ENCODE measurements at places on chromosomes 13 and 19. TPM values are rescaled to one million over a fixed set of nuclear protein-coding genes. Genes with fewer than 3 reads are reported as not detected.

SPRED3 gene
- total RNA-seq, result 2.9 TPM

RNF113B gene
- not detected for total RNA-seq

ZNF582 gene
- total RNA-seq, result 2.6 TPM

ZNF235 gene
- total RNA-seq, result 6.5 TPM

KLF1 gene
- total RNA-seq, result not detected

C5AR2 gene
- not detected for total RNA-seq

OR7C1 gene
- total RNA-seq, result not detected

TNNT1 gene
- total RNA-seq, result 20.8 TPM

SMIM44 gene
- total RNA-seq, result not detected

FPR1 gene
- not detected for total RNA-seq

DUS3L gene
- total RNA-seq, result 23.3 TPM

AMER2 gene
- total RNA-seq, result not detected

ZNF737 gene
- total RNA-seq, result 10.1 TPM

GARIN5A gene
- total RNA-seq, result 0.33 TPM

ZNF471 gene
- total RNA-seq, result 5.0 TPM

SLC7A10 gene
- total RNA-seq, result not detected

CEACAM4 gene
- total RNA-seq, result not detected

SIGLEC6 gene
- total RNA-seq, result not detected

TNFSF11 gene
- total RNA-seq, result not detected

ZNF528 gene
- total RNA-seq, result 30.4 TPM

IGSF23 gene
- 0.17 TPM for total RNA-seq

KASH5 gene
- total RNA-seq, result not detected

PROZ gene
- total RNA-seq, result not detected

CPB2 gene
- total RNA-seq, result not detected

NLRP5 gene
- total RNA-seq, result not detected

CFAP97D2 gene
- total RNA-seq, result not detected

CEACAM3 gene
- not detected for total RNA-seq

KANK3 gene
- total RNA-seq, result 0.15 TPM

PLK5 gene
- total RNA-seq, result not detected

KLC3 gene
- under 0.01 TPM for total RNA-seq

ACP4 gene
- not detected for total RNA-seq

GIPC3 gene
- not detected for total RNA-seq

FBXL3 gene
- 70.5 TPM for total RNA-seq

LMO7 gene
- 98.9 TPM for total RNA-seq

ZNF497 gene
- 0.87 TPM for total RNA-seq

ZNF490 gene
- total RNA-seq, result 12.1 TPM

KLK6 gene
- not detected for total RNA-seq

TMPRSS9 gene
- not detected for total RNA-seq

WDFY2 gene
- 16.1 TPM for total RNA-seq

METTL21C gene
- not detected for total RNA-seq

PINLYP gene
- 2.0 TPM for total RNA-seq

ZNF135 gene
- total RNA-seq, result 6.1 TPM

ZNF98 gene
- total RNA-seq, result not detected

SIGLEC5 gene
- total RNA-seq, result not detected

SBNO2 gene
- total RNA-seq, result 36.8 TPM

SLC25A41 gene
- under 0.01 TPM for total RNA-seq
